CD4-positive, alpha-beta memory T cell (primary cell): ENCODE measurements at places on chromosomes 4 and X. TPM values are rescaled to one million over a fixed set of nuclear protein-coding genes. Genes with fewer than 3 reads are reported as not detected.

The MAGEA2B gene
- not detected for polyA plus RNA-seq

The ENPP6 gene
- polyA plus RNA-seq = not detected

The BEX5 gene
- polyA plus RNA-seq = 7.5 TPM

The XG gene
- polyA plus RNA-seq = not detected

The AKAP14 gene
- polyA plus RNA-seq = not detected

The MFAP3L gene
- not detected for polyA plus RNA-seq

The ALAS2 gene
- not detected for polyA plus RNA-seq
